ENCODE measurements at places on chromosomes 16 and 17.

DNA sequence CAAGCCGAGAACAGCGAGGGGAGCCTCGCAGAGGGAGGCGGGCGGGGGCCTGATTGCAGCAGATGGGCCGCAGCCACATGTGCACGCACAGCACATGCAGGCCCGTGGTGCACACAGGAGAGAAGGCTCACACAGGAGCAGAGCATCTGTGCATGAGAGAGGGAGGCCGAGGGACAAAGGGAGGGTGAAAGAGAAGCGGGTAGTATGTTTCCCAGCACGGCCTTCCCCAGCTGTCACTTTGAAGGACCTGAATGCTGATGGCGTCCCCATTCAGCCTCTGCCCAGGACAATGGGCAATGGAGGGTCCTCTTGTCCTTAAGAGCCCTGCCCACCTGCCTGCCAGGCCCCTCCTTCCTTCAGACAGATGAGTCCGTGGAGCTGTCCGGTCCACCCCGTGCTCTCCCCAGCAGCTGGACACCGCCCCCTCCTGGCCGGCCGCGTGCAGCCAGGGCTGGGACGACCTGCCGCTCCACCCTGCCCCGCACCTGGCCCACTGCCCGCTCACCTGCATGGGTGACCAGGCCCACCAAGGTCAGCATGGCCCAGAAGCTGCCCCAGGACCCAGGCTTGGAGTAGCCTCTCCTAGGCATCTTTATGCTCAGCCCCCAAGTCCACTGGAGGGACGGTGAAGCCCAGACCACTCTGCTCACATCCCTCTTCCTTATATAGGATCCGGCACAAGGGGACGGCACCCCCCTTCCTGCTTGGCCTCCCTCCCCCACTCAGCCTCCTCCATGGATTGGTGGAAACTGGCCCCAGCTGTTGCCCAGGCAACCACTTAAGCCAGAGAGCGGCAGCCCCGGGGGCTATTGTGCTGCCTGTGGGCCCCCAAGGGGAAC, at the start of gene BTBD17:
Gene BTBD17 (minus strand): TSS at position 639 of the 839 bp plus-strand sequence. CDS start 49 bp downstream, at position 590.
- peak; percentile 69 for DNase-seq

- no peak for DNase-seq
These were observed 34.9 kb upstream of the GSG1L start for GRCh38 chr16:28098171-28098958.

DNA sequence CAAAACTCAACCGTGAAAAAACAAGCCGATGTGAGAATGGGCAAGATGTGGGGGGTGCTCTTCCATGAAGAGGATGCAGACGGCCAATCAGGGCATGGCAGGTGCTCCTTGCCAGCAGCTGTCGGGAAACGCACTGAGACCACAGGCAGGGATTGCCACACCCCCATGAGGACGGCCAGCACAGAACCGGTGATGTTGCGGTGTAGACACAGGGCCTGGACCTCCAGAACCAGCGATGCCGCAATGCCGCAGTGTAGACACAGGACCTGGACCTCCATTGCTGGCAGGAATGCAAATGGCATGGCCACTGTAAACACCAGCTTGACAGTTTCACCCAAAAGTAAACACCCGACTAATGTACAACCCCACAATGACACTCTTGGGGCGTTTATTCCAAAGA, 164.9 kb downstream of the BANP start:
- DNase-seq = no peak

- DNase-seq = peak; percentile 41
These were observed 12.9 kb downstream of the TRIM37 start for GRCh38 chr17:59093702-59094231.

GRCh38 chr16:17454162-17454730, 16.5 kb downstream of the XYLT1 start:
- no peak for DNase-seq

DNA sequence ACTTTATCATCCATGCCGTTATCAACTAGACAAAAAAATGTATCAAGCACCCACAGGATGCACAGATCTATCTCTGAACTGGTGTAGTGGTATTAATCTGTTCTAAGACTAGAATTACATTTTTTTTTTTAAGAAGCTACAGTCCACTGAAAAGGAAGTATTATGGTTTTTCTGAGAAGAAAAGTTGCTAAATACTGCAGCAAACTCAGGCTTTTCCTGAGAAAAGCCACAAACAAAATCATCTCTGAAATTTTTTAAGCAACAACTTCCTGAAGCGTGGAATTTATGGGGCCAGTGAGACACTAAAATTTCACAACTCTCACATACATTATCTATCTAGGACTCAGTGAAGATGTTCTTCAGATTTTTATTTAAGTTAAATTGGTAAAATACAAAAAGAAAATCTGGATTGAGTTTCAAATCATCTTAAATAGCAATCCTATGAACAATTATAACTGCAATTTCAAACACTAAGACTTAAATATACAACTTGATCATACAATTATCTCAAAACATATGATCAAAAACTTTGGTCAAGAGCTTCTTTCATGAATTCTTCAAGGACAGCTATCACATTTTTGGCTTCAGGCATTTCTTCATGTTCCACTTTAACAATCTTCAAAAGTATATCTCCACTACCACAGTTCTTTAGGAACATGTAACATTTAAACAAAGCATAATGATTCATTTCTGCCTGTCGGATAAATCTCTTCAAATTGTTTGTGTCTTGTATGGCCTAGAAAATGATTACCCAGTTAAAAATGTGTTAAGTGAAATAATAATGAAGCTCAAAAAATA, 10.5 kb downstream of the C17orf75 start:
- no peak for DNase-seq
